ENCODE measurements at places on chromosomes 6 and 20.

DNA sequence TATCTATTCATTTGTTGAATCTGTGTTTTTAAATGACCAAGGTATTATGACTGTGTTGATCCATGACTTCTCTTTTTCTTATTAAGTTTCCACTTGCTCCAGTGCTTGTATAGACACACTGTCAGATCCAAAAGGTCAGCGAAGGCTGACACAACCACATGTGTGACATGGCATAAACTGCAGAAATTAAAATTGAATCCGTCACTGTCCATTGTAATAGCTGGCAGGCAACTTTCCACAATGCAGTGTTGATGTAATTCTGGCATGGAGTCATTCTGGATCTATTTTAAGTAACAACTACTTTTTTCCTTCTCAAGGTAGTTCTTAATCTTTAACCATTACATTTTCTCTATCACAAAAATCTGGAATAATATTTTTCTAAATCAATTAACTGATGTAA is 145.3 kb downstream of the AIG1 start:
- DNase-seq, result no peak

GRCh38 chr6:161212902-161213301 is 61.0 kb downstream of the AGPAT4 start:
- DNase-seq, result no peak

GRCh38 chr6:135935941-135936601 is 84.6 kb downstream of the PDE7B start:
- DNase-seq, result no peak

GRCh38 chr6:5132731-5133130 is 47.6 kb downstream of the PPP1R3G start:
- DNase-seq, result no peak

DNA sequence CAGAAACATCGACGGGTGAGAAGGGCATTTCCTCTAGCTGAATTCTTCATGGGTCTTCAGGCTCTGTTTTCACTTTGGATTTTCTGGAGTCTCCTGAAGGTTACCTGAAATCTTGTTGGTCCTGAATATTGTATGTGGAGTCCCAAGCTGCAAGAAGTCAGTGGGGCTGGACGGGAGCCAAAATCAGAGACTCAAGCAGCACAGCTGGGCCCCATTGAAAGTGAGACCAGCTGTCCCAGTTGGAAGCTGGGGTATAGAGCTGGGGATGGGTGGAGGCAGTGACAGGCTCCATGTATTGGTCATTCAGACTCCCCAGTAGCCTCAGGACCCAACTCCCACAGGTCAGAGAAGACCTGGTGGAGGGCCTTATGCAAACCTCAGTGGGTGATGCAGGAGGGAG is 111.3 kb upstream of the MLN start:
- DNase-seq, result no peak

- DNase-seq, result peak; percentile 40
Measured at GRCh38 chr20:9609887-9610502, 95.6 kb downstream of the LAMP5 start.

- no peak for DNase-seq
Measured at GRCh38 chr6:55979526-55979925, 104.1 kb upstream of the BMP5 start.

DNA sequence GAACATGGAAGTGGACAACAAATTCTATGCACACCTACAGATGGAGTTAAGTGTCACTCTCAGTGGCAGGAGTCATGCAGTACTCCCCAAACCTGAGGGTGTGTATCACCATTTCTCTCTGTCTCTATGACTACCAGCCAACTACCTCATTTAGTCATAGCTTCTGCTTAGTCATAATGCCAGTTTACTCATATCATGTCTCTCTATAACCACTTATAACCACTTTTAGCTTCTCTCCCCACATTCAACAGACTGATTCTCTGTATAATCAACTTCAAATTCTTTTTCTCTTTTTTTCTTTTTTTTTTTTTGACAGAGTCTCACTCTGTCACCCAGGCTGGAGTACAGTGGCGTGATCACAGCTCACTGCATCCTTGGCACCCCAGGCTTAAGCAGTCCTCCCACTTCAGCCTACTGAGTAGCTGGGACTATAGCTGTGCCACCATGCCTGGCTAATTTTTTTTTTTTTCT is 13.8 kb upstream of the GTF3C6 start:
- peak; percentile 46 for DNase-seq

DNA sequence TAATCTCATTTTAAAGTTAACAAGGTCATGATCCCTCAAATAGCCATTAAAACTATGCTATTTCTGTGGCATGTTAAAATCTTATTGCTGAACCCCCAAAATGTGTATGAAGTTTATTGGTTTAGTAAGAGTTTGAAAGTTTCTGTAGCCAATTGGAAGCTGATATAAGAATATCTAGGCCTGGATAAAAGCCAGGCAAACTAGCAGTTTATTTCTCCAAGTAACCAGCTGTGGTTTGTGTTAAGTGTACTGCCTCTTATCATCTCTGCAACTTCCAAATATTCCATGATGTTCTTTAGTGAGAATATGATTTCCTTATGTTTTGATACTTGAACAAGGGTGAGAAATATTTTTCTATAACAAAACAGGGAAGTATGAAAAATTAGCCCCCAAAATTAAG is 76.7 kb downstream of the PRSS35 start:
- no peak for DNase-seq

- DNase-seq, result no peak
Measured at GRCh38 chr6:3388786-3389185, 68.1 kb downstream of the SLC22A23 start.

DNA sequence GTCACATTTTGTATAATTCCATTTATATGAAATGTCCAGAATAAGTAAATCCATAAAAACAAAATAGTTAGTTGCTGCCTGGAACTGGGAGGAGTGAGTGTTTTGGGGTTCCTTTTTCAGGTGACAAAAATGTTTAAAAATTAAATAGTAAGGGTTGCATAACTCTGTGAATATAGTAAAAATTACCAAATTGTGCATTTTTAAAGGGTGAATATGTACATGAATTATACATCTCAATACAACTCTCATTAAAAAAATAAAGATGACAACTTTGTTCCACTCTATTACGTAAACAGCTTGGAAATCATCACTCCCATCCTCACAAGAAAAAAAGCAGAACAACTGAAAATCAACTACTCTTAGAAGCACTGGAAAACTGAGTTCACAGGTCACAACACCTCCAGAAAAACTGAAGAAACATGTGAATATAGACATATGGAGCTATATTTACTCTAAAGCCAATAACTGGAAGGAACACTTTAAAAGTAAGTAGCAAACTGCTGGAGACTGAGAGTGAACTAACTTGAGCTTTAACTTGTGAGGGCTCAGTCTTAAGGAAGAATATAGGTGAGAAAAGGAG is 40.0 kb downstream of the RANBP9 start:
- DNase-seq, result no peak

DNA sequence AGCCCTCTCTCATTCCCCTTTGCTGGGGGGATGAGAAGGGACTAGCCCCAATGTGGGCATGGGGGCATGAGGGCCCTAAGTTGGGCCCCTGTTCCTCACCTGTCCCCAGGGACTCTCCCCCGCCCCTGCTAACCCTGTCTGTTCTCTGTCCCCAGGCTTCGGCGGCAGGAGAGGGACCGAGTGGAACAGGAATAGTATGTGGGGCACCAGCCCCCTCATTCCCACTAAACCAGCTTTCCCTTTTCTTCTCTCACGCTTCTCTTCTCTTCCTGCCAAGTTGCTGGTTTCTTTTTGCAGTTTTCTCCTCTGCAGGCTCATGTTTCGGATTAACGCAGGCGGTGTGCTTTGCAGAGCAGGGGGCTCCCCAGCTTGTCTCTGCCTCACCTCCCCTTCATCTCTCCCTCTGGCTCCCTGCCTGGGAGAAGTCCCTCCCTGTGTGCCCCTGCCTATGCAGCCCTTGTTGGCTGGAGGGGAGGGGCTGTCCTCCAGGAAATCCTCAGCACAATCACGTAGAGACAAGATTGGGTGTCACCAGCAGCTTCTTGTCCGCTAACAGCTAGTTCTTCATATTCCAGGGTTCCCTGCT is 7.9 kb downstream of the TMEM63B start:
- no peak for DNase-seq

GRCh38 chr20:13396826-13397225 is 175.8 kb downstream of the ISM1 start:
- no peak for DNase-seq

DNA sequence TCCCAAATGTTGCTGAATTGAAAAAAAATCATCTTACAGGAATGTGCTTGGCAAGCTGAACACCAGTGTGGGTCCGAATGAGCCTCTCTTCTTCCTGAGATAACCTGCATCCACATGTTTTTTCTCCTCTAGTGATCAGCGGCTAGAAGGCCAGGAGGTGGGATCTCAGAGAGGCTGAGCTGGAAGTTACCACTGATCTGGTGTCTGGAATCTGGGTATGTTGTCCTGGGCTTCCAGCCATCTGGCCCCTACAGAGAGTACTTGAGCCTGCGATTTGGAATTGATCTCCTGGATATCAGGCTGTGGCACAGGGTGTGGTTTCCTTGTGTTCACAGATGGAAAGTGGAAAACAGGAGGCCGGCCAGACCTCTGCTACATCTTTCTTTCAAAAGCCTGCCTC is 35.9 kb downstream of the SULF2 start:
- no peak for DNase-seq

- no peak for DNase-seq
Measured at GRCh38 chr6:129903082-129903481, 42.0 kb upstream of the TMEM244 start.

GRCh38 chr6:168315596-168315995 is 4.0 kb downstream of the DACT2 start:
- DNase-seq, result no peak

DNA sequence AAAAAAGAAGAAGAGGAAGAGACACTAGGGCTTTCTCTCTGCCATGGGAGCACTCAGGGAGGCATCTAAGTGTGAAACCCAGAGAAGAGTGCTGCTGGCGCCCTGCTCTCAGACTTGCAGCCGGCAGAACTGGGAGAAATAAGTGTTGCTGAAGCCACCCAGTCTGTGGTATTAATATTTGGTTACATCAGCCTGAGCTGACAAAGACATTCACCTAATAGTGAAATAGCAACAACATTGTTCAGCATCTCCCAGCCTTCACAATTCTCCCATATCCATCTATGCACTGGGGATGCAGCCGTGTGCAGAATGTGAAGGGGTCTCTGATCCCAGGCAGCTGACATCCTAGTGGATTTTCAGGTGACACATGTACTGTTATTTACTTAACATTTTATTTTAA is 12.0 kb downstream of the KCNG1 start:
- no peak for DNase-seq

DNA sequence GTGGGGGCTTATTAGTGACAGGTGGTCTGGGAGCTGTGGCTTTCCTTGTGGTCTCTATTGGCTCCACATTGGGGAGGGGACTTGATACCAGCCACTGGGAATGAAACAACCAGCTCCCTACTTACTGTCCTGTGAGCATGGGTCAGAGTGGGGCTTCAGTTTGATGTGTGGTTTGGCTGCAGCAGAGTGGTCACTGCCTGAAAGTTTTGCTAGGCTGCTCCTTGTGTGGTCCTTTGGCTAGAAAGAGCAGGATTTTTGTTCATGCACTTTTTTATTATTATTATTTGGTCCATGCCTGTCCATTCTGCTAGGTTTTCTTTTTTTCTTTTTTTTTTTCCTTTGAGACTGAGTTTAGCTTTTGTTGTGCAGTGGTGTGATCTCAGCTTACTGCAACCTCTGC is 7.5 kb upstream of the TMEM14B start:
- DNase-seq, result no peak

DNA sequence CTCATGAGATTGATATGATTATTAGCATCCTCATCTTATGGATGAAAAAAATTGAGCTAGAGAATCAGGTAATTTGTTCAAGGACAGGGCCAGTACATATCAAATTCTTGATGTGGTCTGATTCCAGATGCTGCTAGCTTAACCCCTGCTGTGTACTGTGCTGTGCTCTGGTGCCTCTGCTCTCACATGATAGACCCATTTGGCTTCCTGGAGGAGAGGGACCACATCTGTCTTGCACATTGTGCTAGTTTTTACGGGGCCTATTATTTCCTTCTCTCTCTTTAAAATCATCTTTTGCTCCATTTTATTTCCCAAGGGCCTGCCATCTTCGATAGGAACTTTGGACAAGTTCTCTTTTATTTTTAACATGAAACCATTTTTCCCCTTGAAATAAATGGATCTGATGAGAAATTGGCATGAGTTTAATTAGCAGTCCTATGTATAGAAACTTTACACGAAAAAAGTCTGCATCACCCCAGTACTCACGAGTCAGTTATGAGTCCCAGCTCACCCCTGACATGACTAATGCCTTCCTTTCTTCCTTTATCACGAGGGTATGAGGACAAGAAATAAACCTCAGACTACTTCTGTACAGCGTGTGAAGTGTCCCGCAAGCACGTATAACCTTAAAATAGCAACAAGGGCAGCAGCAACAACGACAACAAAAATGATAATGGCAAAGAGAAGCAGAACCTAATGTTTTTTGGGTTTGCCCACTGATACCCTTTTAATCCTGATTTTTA is 26.5 kb downstream of the CD109 start:
- DNase-seq, result no peak

- no peak for DNase-seq
Measured at GRCh38 chr6:140979642-140980091, 1153.1 kb upstream of the GJE1 start.

DNA sequence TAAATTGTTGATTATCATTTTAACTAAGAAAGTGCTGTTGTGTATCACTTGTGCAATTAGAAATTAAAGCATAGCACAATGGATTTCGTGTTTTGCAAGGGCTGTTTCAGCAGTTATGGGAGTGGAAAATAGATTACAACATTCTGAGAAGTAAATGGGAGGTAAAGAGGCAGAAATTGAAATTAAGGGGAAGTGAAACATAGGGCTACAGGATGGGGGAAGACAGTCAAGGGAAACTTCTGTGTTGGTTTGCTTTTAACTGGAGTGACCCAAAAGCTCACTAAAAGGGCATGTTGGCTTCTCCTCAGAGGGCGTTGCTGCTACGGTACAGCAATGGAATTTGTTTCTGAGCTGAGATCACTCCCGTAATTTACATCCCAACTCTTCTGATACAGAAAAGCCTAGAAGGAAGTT is 147.5 kb downstream of the BCAS1 start:
- DNase-seq, result no peak

GRCh38 chr6:155439376-155439775 is 16.3 kb downstream of the NOX3 start:
- DNase-seq, result no peak

- DNase-seq, result no peak
Measured at GRCh38 chr6:105561486-105561885, 158.6 kb upstream of the PREP start.

DNA sequence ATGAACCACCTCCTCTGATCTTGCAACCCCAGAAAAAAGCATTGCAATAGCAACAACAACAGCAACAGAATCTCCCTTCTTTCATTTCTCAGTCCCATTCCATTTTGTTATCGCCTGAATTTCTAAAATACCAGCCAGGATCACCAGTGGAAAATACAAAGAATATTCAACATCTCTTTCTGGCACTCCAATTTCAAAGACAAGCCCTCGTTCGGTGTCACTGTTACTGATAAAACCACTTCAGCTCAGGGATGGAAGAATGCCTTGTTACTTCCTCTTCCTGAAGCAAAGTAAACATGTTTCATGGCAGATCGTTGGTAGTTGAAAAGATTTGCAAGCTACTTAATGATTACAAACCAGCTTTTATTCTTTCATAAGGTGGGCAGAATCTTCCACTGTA is 94.0 kb upstream of the SPTLC3 start:
- no peak for DNase-seq

- no peak for DNase-seq
Measured at GRCh38 chr6:36139991-36140710, 9.8 kb downstream of the MAPK13 start.

- no peak for DNase-seq
Measured at GRCh38 chr20:33575282-33575681, 85.4 kb downstream of the CBFA2T2 start.

- no peak for DNase-seq
Measured at GRCh38 chr6:28474441-28475219, 31.3 kb upstream of the ZSCAN23 start.

GRCh38 chr6:12941422-12941821 is 224.9 kb downstream of the PHACTR1 start:
- DNase-seq, result no peak
